GM12865 (cell line): ENCODE measurements at places on chromosomes 3 and 15.

DNA sequence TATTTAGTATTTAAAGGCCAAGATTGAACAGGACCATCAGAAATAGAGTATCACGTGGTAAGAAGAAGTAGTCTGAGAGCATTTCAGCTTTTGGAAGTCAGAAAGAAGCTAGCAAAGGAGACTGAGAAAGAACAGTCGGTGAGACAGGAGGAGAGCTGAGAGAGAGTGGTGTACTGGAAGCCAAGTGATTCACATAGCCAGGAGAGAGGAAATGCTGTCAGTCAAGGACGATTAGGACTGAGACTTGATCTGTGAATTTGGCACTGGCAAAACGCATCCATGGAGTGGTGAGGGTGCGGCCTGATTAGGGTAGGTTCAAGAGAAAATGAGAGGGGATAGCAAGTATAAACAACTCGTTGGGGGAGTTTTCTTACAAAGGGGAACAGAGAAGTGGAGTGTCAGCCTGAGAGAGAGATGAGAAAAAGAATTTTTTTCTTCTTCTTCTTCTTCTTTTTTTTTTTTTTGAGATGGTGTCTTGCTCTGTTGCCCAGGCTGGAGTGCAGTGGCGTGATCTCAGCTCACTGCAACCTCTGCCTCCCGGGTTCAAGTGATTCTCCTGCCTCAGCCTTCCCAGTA, 44.9 kb downstream of the CHD2 start:
- no peak for DNase-seq

- DNase-seq: no peak
Observed at GRCh38 chr3:150495149-150495548, 51.1 kb downstream of the SERP1 start.

DNA sequence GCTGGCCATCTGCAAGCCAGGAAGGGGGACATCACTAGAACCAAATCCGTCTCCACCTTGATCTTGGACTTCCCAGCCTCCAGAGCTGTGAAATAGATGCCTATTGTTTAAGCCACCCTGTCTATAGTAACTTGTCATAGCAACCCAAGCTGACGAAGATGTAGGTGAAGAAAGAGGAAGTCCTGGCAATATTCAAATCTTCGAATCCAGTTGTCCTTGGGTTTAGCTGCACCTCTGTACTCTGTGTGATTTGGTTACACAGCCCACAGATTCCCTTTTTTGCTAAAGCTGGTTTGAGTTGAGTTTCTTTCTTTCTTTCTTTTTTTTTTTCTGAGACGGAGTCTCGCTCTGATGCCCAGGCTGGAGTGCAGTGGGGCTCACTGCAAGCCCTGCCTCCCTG, 68.0 kb upstream of the XCR1 start:
- peak; percentile 83 for DNase-seq

GRCh38 chr3:118782755-118783202, 251.9 kb downstream of the IGSF11 start:
- DNase-seq: peak; percentile 86

GRCh38 chr3:29426302-29427226, 145.7 kb downstream of the RBMS3 start:
- no peak for DNase-seq

DNA sequence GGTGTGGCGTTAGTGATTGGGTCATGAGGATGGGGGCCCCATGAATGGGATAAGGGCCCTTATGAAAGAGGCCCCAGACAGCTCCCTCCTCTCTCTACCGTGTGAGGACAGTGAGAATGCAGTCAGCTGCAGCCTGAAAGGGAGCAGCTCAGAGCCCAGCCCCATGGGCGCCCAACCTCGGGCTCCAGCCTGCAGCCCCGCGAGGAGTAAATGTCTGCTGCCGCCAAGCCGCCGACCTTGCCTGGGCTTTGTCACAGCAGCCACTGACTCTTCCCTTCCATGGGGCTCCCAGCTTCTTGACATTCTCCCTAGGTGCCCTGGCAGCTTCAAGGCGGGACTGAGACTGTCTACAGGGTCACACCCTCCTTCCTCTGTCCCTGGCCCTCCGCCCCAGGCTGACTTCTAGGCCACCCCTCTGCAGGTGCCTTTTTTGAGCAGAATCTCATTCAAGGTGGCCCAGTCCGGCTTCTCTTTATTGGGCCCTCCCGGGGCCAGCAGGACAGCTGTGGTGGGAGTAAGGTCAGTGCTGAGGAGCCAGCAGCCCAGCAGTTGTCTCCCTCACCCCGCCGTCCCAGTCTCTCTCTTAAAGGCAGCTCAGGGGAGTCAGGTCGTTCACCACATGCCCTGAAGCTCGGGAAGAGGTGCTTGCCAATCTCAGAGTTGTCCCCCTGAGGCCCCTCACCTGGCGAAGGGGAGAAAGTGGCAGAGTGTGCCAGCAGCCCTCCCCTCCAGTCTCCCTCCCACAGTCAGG, 18.7 kb upstream of the PRR20G start:
- no peak for DNase-seq

DNA sequence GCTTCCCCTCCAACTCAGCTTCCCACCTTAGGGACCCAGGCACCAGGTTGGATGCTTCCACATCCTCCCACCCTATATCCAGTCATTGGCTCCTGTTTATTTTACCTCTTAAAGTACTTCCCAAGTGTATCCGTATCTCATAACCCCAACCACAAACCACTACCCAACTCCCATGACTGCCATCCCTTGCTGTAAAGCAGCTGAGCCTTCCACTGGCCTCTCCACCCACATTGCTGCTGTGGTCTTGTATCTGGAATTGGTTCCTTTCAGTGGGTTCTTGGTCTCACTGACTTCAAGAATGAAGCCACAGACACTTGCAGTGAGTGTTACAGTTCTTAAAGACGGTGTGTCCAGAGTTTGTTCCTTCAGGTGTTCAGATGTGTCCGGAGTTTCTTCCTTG, 79.8 kb upstream of the HRH1 start:
- DNase-seq: no peak

- DNase-seq: no peak
Observed at GRCh38 chr3:189204167-189204866, 32.5 kb downstream of the TPRG1 start.

- DNase-seq: no peak
Observed at GRCh38 chr3:159739969-159740368, 248.7 kb upstream of the IL12A start.

GRCh38 chr3:179181021-179181472, 32.9 kb downstream of the PIK3CA start:
- DNase-seq: peak; percentile 50

DNA sequence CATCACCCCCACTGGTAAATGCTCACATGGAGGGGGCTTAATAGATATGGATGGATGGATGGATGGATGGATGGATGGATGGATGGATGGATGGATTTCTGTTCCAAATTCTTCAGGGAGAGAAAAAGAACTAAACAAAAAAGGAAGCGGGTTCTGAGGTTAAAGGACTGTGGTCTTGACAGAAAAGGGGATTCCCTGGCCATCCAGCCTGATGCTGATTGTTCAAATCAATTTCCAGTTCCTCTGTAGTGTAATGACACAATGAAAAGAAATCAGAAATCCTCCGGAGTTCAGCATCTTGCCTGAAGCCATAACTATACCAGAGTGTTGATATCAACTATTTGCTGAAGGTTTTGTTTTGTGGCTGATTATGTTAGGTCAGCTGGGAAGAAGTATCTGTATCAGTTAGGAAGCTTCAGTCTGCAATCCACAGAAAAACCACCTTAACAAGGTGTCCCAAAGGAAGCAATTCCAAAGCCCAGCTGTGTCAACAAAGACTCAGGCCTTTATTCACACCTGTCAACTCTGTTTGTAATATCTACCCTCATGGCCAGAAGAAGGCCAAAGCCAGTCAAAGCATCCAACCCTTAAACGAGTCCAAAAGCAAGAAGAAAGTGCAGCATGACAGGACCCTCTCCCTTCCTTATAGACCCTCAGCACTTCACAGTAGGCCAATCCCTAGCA, 24.5 kb upstream of the RASA2 start:
- DNase-seq: peak; percentile 27

DNA sequence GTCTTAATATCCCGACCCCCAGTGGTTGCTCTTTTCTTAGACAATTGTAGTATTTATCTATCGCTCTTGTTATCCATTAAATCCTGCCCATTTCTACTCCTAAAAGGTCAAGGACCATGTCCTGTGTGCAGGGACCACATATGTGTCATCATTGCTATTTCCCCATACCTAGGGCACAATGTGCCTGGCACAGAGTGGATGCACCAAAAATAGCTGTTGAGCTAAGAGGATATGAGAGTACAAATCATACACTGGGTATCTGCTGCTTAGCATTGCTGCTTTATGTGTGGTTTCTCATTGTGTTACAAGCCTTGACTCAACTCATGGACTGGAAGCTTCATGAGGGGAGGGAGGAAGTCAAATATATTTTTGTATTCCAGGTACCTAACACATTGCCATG, 3.4 kb upstream of the MITF start:
- no peak for DNase-seq

DNA sequence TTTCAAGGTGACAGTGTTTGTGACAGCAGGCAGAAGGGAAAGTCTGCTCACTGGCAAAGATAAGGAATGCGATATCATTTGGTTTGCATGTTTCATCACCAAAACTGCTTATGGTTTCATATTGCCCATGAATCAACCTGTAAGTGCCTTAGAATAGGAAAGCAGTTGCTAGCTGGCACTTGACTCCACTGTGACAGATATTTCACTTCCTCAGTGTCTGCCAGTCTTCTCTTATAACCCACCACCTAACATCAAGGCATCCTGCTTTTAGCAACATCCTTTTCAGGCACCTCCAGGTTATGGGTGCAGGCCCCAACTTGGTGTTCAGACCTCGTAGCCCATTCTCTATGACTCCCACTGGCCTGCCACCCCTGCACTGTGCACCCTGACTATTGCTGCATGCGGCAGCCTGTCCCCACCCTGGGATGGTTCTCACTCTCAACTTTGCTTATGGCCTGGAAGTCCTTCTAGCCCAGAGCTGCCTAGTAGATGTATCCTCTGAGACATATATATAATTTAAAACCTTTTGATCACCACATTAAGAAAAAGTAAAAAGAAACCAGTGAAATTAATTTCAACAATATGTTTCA, 154.4 kb upstream of the RARB start:
- DNase-seq: no peak

GRCh38 chr15:94875550-94875949, 644.2 kb downstream of the MCTP2 start:
- DNase-seq: no peak
